Stimulated activated CD8-positive, alpha-beta memory T cell treated with anti-CD3 and anti-CD28 coated beads, Interleukin-7, amount 100 ng/mL, for 48 hours (primary cell): ENCODE measurements at places on chromosomes 2 and 18.

GRCh38 chr2:102585847-102586404, 33.4 kb upstream of the SLC9A2 start:
- DNase-seq = no peak

DNA sequence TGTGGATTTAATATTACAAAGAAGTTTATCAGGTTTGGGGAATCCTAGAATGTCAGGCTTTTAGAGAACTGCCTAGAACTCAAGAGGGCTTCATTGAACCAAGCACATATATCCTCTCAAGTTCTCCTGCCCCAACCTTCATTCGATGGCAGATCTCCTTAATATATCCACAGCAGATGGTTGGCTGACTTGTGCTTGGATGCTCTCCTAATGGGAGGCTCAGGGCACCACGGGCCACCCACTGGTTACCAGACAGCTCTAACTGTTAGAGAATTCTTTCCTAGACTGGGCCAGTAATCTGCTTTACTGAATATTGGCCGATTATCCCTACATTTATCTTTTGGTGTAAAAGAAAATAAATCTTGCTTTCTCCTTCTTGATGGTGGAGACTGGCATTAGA, 87.2 kb upstream of the ATP8B1 start:
- no peak for DNase-seq

- no peak for DNase-seq
Observed at GRCh38 chr18:54774981-54775665, 53.2 kb upstream of the RAB27B start.

DNA sequence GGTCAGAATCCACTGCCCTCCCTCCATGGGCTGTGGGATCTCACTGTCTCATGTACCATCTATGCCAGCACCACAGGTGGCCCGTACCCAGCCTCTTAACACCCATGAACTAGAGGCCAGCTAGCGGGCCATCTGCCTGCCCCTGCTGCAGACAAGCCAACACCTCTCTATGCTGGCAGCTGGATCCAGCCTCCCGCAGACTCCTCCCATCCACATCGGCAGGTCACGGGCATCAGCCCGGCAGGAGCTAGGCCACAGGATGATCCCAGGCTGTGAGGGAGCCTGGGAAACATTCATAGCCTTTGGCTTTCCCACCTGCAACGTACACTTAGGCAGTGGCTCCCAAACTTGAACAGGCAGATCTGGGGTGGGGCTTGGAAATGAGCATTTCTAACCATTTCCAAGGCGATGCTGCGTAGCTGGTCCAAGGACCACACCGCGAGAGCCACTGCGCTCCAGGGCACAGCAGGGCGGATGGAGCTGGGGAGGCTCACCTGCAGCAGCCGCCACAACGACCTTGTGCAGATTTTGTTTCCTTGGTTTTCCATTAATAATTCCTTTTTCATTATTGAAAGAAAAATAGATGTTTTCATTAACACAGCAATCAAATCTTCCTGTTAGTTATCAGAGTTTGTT, 114.7 kb downstream of the KCNF1 start:
- DNase-seq = no peak

DNA sequence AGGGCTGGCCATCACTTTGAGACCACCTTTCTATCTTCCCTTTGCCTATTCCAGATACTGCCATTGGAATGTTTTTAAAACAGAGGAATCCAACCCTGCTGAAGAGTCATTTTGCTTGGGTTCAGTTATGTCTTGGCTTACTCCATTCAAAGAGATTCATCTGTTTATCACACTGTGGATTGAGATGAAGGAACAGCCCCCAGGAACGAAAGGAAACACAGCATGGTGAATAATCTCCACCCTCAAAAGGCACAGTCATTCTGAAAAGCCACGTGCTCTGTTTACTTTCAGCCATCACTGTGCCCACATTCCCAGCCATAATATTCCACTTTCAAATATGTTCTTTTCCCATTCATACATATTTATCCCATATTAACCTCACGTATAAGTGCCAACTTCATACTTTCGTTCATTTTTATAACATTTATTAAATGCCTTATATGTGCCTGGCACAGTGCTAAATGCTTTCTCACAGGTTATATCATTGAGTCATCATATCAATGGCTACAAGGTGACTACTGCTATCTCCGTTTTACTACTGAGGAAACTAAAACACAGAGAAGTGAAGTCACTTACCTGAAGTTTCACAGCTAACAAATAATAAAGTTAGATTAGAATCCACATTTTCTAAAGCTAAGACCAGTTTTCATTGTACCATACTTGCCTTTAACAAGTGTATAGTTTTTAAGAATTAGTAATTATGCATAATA, 143.6 kb downstream of the OSR1 start:
- DNase-seq = no peak

GRCh38 chr18:77100751-77101355, 31.7 kb downstream of the MBP start:
- no peak for DNase-seq

DNA sequence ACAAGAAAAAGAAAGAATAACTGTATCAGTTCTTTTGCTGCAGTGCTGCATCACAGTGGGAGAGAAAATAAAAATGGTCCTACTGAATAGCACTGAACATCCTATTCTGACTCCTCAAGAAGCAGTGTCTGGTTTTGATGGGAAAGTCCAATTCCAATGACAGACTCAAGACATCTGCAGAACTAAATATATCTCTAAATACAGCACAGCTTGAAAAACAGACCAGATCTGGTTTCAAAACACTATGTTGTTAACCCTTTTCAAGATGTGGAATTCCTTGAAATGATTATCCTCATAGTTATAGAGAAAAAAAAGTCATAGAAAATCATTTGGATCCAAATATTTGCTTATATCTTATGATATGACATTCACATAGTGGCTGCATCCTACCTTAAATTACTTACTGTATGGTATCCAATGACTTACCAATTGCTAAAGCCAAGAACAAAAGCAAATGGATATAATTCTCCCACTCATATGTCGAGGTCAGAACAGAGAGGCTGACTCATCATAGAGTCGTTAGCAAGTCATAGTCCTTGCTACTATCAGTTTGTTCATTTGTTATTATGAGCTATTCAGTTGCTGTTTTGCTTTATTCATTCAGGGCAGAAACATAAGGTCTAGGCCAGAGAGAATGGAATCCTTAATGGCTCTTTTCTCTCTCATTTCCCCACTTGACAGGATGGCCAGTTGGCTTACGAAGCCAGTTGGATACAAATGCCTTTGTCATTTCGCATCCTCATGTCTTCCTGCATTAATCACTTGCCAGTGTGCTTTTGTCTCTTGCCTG, 62.5 kb upstream of the ACVR2A start:
- DNase-seq = no peak

GRCh38 chr2:127067620-127068350, 39.2 kb downstream of the BIN1 start:
- DNase-seq = no peak

- no peak for DNase-seq
Observed at GRCh38 chr2:29238497-29238896, 123.3 kb downstream of the CLIP4 start.
